COR-L47 (cell line): ENCODE measurements at places on chromosomes 6 and 20.

DNA sequence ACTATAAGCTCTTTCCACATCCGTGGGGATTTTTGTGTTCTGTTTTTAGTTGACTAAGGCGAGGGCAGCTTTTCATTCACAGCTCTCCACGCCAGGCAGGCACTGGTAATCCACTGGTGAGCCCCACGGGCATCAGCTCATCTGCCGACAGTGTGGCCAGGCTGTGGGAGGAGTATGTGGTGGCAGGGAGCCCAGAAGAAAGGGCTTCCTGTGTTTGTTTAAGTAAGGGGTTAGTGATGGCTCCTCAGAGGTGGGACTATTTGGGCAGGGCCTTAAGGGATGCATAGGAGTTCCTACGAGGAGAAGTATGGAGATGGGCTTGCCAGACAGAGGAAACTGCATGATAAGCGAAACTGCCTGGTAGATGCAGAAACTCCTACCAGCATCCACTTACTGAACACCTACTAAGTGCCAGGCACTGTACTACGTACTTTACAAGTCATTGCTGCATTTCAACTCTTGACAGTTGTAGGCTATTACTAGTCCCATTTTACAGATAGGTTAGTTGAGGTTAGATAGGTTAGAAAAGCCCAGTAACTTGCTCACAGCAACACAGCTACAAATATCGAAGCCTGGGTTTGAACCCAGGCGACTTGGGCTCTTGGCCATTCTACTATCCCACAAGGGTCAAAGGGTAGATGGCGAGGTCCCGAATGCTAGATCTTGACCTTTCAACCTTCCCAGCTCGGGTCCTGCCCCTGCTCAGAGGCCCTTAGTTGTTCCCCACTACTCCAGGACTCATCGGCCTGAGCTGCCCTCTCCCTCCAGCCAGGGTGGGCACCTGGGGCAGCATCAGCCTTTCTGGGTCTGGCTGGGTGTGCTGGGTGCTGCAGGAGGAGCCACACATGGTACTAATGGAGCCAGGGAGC is 55.1 kb downstream of the CEBPB start:
- DNase-seq = no peak

DNA sequence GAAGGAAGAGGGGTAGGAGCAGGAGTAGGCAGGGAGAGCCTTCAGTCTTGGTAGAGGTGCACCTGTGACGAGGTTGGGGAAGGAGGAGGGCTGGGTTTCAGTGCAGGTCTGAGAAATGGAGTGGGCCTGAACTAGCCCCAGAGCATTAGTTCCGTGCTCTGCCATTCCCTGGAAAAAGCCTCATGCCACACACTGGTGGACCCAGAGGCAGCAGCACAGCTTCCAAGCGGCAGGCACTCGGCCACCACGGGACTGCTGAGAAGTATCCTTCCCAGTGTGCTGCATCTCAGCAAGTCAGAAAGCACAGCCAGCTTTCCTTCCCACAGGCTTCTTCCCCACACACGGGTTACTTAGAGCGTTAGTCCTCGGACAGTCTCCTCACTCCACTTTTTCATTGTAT is 77.3 kb upstream of the KIF25 start:
- DNase-seq = no peak

GRCh38 chr20:46928580-46929132 is 34.0 kb downstream of the EYA2 start:
- DNase-seq = no peak

DNA sequence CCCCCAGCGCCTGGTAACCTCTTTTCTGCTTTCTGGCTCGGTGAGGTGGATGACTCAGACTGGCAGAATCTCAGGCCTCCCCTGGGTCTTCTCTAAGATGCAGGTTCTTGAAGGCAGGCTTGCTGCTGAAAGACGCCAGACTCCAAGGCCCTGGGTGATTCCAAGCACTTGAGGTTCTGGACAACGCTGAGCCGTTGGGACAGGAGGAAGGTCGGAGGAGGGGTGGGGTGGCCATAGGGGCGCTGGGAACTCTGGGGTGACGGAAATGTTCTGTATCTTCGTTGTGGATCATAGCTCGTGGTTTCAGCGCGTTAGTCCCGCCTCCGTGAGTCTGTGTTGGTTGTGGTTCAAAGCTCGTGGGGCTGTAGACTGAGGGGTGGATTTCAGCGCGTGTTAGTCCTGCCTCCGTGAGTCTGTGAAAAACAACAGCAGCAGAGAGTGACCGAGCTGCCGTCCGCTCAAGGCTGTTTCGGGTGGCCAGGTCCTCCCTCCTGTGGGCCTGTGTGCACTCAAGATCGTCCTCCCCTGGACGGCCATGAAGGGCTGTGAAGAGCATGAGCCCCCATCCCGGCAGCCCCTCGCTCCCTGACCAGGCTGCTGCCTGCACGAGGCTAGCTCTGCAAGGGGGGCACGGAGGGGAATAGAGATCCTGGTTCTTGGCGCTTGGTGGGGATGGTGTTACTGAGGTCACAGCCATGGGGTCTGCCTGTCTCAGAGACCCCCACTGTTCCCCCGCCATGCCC is 7.7 kb downstream of the NTSR1 start:
- no peak for DNase-seq
